ENCODE measurements at places on chromosomes 13 and 19.

DNA sequence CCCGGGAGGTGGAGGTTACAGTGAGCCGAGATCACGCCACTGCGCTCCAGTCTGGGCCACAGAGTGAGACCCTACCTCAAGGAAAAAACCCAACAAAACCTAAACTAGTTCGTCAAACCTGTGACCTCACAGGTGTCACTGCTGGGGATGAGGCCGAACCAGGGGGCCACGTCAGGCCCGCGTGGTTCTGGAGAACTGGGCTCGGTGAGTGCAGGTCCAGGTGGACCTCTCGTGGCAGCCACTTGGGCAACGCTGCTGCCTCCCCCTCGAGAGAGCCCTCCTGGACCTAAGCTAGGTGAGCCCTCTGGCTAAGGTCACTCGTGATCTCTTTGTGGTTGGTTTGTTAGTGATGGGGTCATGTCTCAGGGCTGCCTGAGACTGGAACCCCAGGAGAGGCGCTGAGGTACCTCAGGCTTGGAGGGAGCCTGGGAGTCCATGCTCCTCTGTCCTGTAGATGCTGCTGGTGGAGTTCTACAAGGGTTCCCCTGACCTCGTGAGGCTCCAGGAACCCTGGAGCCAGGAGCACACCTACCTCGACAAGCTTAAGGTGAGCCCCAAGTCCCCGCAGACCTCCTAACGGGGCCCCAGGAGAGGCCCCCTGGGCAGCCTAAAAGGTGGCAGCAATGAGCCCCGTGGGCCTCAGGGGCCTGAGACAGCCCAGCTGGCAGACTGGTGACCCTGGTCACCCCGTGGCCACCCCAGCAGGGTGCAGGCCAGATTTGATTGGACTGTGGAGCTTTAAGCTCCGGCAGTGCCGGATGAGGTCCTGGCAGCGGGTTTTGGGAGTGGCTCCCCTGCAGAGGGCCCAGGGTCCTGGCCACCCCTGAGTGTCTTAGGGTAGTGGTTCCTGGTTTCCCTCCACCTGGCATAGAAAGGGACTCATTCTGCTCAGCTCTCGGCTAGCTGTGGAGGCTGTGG lies 15.6 kb downstream of the MPND start:
- no peak for DNase-seq

DNA sequence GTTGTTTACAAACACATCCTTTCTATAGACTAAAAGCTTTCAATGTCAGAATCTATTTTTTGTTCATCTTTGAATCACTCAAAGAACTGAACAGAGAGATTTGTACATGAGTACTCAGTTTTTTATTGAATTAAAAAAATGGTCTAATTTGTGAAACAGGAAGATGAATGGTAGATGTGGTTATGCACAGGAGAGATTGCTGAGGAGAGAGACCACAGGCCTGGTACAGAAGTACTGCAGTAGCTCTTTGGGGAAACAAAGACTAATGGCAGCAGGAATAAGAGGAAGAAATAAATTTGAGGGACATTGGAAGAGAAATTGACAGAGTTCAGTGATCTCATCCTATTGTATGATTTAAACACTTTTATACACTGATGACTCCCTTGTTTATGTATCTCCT lies 222.0 kb upstream of the ARGLU1 start:
- DNase-seq: no peak

GRCh38 chr19:10861103-10861651 lies 10.2 kb upstream of the CARM1 start:
- DNase-seq: peak; percentile 44

DNA sequence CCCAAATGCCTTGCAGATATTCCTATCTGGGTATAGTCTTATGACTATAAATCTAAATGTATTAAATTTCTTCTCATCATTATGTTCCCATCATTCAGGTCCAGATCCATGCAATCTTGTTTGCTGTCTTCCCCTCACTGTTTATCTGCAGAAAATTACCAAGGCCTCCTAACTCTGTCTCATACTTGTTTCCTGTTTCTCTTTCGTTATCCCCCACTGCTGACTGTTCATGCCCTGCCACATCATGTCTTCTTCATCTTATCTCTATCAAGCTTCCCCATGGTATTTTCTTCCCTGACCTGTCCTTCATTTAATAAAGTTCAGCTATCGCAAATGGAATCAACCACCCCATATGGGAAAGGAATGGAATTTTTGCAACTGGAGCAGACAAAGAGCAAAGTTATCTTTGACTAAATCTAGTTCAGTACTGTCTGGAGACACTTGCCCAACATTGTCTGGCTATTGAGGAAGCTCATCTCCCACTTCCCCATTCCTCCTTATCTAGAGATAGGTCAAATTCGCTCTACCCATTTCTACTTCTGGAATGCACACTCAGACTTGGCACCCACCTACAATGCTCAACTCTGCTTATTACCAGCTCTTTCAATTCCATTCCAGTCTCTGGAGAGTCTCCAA lies 1358.1 kb downstream of the EFNB2 start:
- no peak for DNase-seq

DNA sequence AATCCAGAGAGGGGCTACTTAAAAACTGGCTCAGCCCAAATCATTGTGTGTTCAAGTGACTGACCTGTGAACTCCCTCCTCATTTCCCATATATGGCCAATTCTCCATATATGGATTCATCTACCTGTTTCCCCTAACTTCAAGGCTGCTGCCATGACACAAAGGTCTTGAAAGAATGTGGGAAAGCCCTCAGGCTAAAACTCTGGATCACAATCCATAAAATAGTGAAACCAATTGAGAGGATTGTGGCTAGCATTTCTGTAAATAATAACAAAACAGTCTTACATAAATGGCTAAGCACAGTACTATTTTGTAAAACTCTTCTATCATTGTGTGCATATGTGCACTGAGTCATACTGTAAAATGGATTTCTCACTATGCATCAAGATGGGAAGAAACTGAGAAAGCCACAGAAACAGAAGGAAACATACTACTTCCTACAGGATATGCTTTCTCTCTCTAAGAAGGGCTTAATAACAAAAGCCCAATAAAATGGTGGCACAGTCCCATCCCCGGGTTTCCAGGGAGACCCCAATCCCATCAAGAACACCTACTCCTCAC lies 80.5 kb downstream of the FOXO1 start:
- DNase-seq: no peak

DNA sequence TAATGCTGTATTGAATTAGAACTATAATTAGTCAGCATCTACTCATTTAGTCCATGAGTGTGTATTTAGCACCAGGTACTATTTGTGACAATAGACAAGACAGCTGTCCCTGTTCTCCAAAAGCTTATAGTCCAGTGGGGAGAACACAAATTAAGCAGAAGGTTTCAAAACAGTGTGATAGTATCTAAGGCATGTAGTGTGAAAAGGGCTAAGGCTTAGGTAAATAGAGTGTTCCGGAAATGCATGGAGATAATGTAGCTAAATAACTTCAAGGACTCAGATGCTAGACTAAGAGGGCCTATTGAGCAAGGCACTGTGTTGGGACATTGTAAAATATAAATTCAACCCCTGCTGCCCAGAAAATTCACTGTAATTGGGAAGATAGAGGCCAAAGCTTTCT lies 144.1 kb upstream of the MIR17HG start:
- DNase-seq: no peak

DNA sequence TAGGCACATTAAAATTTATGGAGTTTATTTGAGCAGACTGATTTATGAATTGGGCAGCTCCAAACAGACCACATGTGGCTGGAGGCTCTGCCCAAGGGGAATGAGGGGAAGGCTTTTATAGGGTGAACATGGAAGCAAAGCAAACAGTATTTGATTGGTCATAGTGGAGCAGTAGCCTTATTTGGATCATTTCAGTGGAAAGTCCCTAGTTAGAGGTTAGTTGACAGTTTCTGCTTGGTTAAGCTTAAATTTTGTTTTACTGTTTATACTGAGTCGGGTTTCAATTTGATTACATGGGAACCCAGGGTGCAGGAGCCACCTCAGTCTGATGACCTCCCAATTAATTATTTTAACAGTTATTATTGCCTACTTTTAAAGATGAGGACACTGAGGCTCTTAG lies 140.5 kb downstream of the NDFIP2 start:
- no peak for DNase-seq

DNA sequence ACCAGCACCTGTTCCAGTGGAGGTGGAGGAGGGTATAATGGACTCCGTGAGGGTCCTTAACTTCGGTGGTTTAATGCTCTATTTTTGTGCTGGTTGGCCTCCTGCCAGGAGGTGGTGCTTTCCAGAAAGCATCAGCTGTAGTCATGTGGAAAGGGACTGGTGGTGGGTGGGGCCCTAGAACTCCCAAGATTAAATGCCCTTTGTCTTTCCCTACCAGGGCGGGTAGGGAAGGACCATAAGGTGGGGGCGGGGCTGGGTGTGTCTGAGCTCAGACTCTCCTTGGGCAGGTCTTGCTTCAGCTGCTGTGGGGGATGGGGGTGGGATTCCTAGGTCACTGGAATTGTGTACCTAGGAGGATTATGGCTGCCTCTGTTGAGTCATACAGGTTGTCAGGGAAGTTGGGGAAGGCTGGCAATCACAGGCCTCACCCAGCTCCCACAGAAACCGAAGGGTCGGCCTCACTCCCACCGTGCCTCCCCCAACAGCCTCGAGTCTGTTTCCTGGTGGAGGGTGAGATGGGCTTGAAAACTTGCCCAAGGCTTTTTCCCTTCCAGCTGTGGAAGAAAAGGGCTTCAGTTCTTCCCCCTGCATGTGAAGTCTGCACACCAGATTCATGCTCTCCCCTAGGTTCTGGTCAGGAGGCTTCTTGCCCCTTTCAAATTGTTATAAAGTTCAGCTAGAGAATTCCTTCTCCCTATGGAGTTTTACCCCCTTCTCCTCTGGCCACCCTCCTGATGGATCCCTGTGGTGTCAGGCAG lies 60.3 kb upstream of the CLDN10 start:
- DNase-seq: no peak

- DNase-seq: no peak
Observed at GRCh38 chr19:46859637-46860124, 1.1 kb upstream of the ARHGAP35 start.

DNA sequence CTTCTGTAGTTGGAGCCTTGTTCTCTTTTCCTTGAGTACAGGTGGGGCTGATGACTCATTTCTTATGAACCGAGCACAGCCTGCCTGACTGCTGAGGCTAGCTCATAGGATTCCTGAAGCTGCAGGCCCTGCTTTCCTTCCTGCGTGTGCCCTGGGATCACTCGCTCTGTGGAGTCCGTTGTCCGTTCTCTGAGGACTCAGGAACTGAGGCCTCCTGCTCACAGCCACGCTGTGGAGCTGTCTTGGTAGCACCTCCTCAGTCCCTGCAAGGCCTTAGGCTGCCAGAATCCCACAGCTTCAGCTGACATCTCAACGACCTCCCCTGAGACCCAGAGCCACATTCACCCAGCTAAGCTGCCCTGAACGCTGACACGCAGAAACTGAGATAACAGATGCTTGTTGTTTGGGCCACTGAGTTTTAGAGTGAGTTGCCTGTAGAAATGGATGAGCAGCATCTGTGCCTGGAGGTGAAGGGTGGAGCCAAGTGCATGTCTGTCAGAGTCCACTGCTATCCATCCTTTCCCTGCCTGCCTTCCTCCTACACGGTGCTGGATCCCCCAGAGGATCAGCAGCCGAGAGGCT lies 72.9 kb downstream of the ARHGEF7 start:
- DNase-seq: no peak

DNA sequence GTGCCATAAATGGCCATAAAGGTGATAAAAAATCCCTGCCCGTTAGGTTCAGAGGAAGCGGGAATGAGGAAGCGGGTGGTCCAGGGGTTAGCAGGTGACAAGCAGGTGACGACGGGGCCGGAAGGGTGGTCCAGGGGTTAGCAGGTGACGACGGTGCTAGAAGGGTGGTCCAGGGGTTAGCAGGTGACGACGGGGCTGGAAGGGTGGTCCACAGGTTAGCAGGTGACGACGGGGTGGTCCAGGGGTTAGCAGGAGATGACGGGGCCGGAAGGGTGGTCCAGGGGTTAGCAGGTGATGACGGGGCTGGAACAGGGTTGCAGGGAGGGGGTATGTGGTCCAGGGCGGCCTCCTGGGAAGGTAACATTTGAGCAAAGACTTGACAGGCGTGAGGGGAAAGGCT lies 6.3 kb downstream of the PRSS57 start:
- DNase-seq: no peak
